Naive B cell (primary cell): ENCODE measurements at places on chromosomes 7 and 10.

- DNase-seq, result no peak
These were observed 944 bp downstream of the STEAP1B start for GRCh38 chr7:22499044-22499443.

DNA sequence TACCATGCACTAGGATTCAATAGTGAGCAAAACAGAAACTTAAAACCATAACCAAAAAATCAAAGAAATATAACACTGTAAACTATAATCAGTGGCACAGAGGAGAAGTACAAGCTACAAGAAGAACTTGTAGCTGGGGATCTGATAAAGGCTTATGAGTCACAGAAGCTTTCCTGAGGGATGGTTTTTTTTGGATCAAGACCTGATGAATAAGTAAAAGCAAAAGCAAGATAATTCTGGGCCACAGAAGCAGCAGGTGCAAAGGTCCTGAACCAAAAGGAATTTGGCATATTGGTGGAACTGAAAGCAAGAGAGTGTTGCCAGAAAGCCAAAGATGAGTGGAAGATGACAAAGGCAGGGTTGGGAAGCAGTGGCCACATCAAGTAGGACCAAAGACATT lies 37.4 kb upstream of the BET1 start:
- DNase-seq, result no peak

DNA sequence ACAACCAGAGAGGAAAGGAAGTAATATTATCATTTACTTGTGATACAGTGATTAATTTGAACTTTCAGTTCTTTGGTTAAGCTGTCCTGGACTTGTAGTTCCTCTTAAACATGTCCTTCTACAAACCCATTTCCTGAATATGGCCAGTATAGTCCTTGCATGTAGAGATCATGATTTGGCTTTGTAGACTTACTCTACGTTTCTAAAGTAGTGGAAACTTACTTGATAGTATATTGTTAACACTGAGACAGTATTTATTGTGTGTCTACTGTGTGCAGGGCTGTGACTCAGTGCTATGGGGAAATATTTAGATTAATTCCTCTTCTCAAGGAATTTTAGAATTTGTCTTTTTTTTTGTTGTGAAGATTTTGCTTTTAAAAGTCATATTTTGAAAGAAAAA lies 109.5 kb downstream of the NRF1 start:
- DNase-seq, result no peak

- no peak for DNase-seq
These were observed 154.1 kb downstream of the CALN1 start for GRCh38 chr7:72258074-72258473.

GRCh38 chr10:116470768-116471415 lies 43.2 kb downstream of the PNLIPRP3 start:
- no peak for DNase-seq

DNA sequence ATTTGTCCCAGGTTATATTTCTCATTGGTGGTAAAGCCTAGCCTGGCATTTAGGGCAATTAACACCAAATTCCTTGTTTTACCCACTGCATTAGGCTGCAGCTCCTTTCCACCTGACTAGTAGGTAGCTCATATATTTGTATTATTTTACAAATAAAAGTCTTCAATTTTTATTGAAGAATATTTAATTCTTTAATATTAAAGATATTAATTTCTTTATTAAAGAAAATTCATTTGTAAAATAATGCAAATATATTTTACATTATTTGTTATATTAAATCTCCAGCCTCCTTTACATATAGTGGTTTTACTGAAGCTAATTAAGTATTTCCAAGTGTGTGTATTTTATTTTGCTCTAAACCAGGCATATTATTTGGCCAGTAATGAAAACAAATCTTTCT lies 361.2 kb downstream of the GPR158 start:
- no peak for DNase-seq

GRCh38 chr7:111180338-111180737 lies 89.4 kb downstream of the LRRN3 start:
- no peak for DNase-seq

- DNase-seq, result peak; percentile 1
These were observed 50.2 kb downstream of the LOXL4 start for GRCh38 chr10:98217801-98218200.

- no peak for DNase-seq
These were observed 10.2 kb upstream of the HSPA12A start for GRCh38 chr10:116752563-116752962.

GRCh38 chr10:6045314-6045848 lies 16.8 kb downstream of the IL2RA start:
- DNase-seq, result no peak

DNA sequence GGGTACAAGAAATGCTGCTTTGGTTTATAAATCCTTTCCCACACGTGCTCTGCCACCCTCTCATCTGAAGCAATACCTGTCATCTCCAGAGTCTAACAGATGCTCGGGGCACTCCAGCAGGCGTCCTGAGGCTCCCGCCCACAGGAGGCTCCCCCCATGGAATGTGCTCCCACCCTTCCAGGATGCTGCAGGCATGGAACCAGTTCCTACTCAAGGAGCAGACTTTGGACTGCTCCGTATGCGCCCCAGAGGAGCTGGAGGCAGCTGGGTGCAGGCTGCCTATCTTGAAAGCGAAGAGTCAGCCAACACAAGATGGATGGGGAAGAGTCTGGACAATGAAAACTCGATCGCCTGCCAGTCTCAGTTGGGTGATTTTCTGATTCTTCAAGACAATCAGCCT lies 75.4 kb downstream of the VOPP1 start:
- no peak for DNase-seq

DNA sequence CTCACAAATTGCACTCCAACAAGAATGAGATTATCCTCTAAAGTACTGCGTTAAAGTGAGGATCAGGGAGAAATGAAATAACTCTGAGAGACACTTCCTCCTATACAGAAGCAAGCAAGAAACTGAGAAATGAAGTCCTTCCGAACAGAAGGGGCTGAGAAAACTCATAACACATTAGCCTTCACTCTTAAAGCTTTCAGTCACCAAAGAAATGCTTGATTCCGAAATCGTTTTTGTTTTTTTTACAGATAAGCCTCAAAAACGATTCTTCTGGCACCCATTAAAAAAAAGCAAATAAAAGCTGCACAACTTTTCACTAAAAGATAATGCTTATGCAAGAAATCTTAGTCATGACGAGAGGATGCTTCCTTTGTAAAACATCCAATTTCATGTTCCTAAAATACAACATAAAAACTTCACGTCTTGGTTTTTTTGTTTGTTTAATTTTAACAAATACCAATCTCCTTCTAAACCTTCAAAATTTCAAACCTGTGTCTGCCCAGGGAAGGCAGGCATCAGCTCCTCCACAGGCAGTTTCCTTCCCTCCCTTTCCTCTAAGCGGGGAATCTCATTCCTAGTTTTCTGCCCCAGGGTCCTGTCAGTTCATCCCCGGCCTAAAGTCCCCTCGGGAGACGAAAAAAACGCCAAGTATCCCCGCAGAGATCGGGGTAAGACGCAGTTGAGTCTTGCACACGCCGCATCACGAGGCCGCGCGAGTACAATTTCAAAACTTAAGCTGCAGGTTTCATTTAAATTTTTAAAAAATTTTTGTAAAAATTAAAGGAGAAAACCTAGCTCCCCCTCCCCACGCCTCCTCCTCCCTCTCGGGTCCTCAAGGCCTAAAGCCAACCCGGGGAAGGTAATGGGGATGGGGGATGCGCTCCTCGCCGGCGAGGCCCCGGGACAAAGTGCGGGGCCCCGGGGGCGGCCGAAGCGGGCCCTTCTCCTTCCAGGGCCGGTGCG lies 1.1 kb downstream of the BAZ1B start:
- DNase-seq, result peak; percentile 8

DNA sequence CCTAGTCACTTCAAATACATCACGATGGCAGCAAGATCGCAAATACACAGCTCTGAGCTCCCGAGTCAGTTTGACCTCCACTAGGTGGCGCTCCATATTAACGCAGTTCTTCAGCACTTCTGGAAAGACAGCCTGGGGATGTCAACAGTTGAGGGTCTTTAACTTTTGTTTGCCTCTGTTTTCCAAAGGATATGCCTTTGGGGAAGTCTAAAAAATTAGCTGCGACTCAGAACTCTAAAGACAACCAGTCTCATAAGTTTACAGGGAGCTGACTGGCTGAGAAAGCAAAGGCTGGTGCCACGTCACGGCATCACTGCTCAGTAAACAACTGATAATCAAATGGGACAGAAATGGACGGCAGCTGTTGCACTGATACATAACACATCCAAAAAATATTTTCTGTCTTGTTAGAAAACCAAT lies 458.8 kb downstream of the SORCS1 start:
- DNase-seq, result no peak
